OCI-LY7 (cell line): ENCODE measurements at places on chromosomes 6 and 20.
A peak's percentile ranks its signal among the peaks of the same experiment; 100 is the strongest.

DNA sequence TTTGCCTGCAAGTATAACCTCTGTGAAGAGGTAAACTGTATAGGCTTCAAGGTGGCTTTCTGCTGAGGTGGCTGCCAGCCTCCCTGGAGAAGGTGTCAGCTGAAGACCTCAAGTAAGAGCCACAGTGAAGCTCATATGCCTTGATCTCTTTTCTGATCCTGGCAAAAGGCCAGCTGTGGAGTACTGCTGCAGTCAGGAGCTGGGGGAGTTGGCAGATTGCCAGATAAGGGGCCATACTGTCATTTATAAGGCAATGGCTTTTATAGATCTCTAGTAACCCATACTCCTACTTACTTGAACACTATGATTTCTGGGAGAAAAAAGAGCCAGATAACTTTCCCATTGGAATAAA, 8.8 kb upstream of the CEP85L start:
- DNase-seq: no peak

GRCh38 chr6:125678601-125679000, 70.8 kb upstream of the HEY2 start:
- no peak for DNase-seq

- no peak for DNase-seq
These were observed 101.8 kb downstream of the EPHA7 start for GRCh38 chr6:93317592-93317991.

DNA sequence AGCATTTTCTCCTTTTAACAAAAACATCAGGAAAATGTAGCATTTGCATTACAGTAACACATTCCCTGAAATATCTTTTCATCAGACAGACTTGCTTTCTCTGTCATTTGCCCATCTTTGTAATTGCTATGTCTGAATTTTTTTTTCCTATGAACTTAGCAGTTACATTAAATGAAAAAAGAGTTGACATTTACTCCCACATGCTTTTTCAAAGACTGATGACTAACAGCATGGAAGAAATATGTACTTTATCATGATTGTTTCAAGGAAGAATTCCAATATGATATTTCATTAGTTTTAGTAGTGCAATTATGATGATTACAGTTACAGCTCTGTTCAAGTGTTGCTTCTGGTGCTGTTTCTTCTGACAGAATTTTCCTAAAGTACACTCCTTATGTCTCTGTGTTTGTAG, 864.5 kb upstream of the MAN1A1 start:
- no peak for DNase-seq

DNA sequence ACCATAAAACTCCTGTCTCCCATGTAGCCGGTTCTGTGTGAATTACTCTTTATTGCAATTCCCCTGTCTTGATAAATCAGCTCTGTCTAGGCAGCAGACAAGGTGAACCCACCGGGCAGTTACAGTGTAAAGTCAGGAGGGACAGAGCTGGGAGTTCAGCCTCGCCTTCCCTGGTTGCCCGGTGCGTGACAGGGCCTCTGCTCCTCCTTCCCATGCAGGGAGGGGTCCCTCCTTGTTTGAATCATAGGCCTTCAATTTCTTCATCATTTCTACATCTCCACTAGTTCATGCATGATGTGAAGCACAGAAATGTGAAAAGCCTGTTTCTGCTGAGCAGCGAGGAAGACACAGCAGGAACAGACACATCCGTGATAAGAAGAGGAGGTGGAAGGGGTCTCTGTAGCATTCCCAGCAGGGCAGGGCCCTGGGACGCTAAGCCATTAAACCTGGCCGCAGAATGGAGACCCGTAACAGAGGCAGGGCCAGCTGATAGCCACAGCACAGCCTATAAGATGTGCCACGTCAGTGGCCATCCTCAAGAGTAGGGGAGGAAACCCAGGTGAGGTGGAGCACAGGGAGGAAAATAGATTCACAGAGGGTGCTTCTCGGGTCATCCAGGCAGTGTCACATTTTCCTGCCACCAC, 106.7 kb upstream of the CST7 start:
- DNase-seq: no peak

- DNase-seq: no peak
These were observed 177.1 kb downstream of the MRPL14 start for GRCh38 chr6:43950051-43950605.

- DNase-seq: no peak
These were observed 173.4 kb downstream of the MRPL14 start for GRCh38 chr6:43953794-43954310.

DNA sequence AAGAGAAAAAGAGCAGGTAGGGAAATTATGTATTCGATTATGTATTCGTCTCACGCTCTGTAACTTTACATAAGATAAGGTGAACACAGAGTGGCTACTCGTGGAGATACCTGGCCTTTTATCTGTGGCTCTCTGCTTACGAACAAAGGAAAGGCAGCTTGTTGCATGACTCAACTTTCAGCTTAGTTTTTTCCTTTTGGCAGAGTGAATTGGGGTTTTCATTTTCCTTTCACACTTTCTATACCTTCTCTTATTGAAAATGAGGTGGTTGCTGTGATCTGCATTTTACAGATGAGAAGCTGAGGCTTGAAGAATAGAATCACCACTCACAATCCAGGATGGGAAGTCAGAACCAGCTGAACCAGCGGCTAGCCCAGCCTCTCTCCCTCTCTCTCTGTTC, 13.3 kb upstream of the KCNK15 start:
- no peak for DNase-seq

DNA sequence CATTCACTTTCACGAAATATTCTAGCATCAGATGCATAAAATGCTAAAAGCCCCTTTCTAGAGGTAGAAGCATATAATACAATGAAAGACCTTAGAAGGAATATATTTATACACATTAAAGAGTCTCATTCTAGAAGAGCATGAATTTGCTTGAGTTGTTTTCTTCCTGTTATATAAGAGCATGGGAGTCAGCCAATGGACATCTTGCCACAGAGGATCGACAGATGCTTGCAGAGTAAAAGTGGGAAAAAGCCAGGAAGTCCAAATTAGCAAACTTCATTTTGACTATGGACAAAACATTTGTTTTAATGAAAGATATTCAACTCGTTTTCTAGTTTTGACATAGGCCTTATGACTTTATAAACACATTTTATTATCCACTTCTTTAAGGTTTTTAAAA, 44.2 kb upstream of the RIPPLY2 start:
- no peak for DNase-seq

- DNase-seq: no peak
These were observed 180.6 kb downstream of the TFAP2C start for GRCh38 chr20:56809668-56810067.

GRCh38 chr20:50412069-50412468, 98.1 kb upstream of the PTPN1 start:
- no peak for DNase-seq

- DNase-seq: no peak
These were observed 938.6 kb downstream of the C6orf118 start for GRCh38 chr6:164370773-164371172.

DNA sequence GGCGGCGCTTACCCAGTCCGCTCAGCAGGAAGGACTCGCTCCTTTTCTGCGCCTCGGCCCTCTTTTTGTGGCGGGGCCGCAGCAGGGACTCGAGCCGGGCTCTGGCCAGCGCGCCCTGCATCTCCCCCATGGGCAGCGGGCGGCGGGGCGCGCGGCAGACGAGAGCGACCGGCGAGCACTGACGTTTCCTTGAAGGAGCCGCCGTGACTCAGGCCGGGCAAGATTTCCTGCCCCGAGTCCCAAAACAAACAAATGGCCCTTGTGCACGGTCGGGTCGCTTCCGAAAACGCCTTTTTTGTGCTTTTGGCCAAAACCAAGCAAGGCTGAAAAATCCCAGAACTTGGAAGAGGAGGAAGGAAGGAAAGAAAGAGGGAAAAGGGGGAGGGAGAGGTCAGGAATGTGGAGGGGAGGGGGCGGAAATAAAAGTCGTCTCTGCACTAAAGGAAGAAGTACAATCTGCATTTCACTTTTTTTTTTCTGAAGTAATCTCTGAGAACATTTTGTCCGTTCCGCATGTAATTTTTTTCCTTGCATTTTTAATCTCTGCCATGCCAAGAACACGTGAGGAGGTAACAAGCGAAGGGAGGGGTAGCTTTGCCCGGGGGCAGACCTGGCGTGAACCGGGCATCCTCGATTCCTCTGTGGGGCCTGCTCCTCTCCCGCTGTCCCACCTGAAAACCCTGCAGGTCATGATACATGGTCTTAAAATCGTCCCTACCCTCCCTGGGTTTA, 123.3 kb upstream of the SLC2A12 start:
- DNase-seq: no peak

GRCh38 chr20:50496773-50497385, 13.3 kb upstream of the PTPN1 start:
- DNase-seq: no peak

GRCh38 chr20:14745830-14746229, 408.4 kb upstream of the FLRT3 start:
- no peak for DNase-seq

DNA sequence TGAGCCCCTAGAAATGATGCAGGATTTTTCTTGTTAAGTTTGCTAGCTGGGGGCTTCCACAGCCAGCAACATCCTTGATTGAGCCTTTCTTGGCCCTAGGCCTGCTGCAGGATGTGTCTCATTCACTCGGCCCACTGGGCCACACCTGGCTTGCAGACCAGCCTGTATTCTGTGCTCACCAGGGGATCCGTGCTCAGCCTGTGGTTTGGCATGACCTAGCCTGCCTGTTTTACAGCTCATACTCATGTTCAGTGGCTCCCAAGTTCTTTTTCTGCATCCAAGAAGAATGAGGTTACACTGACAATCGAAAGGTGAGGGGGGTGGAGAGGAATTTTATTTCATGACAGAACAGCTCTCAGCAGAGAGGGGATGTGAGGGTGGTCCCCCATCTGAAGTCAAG, 263.4 kb downstream of the RIMS1 start:
- DNase-seq: no peak

GRCh38 chr6:17212546-17213371, 68.4 kb upstream of the RBM24 start:
- DNase-seq: no peak

DNA sequence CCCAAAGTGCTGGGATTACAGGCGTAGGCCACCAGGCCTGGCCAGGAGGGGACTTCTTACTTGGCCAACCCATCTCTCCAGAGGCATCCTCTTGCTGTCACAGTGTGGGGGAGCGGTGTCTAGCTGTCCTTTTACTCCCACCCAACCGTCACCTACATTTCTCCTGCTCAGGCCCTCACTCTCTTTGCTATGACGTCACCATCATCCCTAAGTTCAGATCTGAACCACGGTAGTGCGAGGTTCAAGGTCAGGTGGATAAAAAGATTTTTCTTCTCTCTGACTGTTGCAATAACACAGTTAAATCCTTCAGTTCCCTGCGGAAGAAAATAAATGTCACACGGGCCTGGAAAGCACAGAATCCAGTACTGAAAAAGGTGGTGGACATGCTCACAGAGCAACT, 7.3 kb upstream of the RAET1L start:
- DNase-seq: no peak

DNA sequence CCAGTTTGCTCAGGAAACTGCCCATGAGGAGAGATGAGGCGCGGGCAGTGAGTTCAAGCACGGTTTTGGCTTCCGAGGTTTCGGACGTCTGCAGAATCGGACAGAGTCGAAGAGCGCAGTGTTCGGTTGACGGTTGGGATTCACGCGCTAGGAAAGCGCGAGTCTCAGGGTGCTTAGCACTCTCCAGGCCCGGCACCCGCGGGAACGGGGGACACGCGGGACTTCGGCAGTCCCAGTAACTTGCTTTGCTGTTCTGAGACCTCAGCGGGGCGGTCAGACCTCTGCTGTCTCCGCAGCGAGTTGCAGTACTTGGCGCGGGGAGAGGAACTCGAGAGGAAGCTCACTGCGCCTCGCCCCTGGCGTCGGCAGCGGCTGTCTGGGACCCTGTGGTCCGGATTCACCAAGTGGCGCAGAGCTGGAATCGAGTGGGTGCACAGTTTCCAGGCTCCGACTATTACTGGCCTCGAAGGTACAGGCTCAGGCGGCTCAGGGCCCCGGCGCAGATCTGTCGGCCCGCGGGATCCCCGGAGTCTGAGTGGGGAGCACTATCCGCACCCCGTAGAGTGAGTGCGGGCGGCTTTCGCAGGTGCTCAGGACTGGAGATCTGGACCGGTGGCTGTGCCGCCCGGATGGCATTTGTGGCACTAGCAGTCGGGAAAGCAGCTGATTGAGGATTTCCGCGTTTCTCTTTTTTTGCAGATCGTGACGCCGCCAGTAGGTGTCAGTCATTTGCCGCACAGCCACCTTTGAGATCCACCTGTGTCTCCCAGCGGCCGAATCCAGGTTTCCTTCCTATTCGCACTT, at the start of gene POM121L2:
Gene POM121L2 (minus strand): TSS at position 128 of the 804 bp plus-strand sequence. CDS start 103 bp downstream, at position 25.
- DNase-seq: peak; percentile 65

- peak; percentile 48 for DNase-seq
These were observed 57.4 kb upstream of the RNF144B start for GRCh38 chr6:18329776-18330175.
